ENCODE measurements at places on chromosomes 3 and 15.

DNA sequence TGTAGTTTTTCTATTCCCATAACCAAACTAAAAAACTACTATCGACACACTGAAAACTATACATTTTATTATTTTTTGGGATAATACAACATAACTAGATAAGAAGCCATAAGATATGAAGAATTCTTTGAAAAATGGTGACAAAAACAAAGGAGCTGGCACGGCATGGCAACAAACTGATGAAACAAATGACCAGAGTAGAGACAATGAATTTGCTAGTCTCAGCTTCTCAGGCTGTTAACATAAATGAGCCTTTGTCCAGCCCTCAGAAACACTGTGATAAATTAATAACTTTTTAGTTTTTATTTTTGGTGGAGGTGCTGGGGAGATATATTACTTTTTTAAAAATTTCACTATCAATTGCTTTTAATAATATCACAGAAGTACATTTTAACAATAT lies 100.7 kb downstream of the SMARCC1 start:
- DNase-seq: no peak

DNA sequence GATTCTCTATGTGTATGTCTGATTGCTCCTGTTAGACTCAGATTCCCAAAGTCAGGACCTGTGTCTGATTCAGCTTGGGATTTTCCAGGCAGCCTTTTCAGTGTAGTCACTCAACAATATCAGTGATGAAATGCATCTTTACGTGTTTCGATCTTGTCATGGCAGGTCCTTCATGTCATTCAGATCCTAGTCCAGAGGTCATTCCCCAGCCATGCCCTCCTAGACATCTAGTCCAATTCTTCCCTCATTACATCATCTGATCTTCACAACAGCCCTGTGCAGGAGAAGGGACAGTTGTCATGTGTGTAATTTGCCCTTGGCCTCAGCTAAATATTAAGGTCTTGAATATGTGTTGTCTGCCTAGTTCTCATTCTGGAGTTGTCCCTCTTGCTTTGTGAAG lies 153.2 kb upstream of the NR2E3 start:
- DNase-seq: no peak

DNA sequence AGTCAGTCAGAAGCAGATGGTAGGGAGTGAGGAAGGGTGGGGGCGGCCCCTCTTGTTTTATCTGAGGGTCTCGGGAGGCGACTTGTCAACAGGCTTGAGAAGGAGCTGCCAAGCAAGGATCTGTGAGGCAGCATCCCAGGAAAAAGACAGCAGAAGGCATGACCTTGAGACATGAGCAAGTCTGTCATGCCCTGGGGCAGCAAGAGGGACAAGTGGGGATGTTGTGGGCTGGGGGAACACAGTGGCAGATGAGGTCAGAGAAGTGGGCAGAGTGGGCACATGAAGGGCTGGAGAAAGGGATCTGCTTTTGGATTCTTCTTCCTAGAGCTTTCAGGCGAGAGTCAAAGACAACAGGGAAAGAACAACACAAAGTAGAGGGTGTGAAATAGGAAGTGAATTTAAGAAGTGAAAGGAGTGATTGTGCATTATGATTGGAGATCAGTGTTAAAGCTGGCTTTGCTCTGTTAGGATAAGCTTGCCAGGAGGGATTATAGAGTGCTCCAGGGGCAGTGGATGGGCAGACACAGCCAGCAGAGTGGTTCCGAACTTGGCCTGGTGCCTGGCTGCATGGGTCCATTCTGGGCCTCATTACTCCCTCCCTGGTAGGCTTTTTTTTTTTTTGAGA lies 73.3 kb downstream of the USP13 start:
- no peak for DNase-seq

DNA sequence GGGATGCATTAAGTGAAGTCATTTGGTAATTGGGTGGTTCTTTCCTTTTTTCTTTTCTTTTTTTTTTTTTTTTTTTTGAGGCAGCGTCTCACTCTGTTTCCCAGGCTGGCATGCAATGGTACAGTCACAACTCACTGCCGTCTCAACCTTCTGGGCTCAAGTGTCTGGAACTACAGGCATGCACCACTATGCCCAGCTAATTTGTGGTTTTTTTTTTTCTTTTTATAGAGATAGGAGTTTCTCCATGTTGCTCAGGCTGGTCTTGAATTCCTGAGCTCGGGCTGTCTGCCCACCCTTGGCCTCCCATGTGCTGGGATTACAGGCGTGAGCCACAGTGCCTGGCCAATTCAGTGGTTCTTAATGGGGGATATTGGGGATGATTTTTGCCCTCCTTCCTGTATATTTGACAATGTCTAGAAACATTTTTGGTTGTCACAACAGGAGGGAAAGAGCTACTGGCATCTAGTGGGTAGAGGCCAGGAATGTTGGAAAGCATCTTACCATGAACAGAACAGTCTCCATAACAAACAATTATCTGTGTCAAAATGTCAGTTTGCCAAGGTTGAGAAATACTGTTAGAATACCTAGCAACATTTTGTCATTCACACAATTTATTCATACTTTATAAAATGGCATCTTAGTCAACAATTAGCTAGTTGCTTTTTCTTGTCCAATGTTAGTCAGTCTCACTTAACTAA lies 79.4 kb upstream of the CNTN3 start:
- no peak for DNase-seq

DNA sequence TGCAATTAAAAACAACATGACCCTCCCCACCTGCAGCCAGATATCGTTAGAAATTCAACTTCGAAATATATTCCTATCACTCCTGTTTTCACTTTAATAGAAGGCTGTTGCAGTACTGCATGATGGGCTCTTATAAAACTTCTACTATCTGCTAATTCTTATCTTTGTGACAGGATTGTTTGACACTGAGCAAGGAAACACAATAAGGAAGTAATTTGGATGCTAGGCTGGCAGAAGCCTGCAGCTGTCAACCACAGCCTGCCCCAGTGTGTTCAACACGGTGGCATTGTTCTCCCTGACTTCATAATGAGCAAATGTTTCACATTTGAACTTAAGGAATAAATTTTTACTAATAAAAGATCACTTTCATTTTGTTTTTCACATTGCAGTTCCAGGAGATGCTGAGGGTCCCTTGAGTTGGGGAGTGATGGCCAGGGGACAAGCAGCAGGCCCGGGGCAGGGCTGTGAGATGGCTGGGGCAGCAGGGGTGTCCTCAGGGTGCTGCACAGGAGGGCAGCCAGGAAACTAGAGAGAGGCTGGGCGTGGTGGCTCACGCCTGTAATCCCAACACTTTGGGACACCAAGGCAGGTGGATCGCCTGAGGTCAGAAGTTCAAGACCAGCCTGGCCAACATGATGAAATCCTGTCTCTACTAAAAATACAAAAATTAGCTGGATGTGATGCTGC lies 64.8 kb upstream of the SEC61A1 start:
- DNase-seq: no peak

DNA sequence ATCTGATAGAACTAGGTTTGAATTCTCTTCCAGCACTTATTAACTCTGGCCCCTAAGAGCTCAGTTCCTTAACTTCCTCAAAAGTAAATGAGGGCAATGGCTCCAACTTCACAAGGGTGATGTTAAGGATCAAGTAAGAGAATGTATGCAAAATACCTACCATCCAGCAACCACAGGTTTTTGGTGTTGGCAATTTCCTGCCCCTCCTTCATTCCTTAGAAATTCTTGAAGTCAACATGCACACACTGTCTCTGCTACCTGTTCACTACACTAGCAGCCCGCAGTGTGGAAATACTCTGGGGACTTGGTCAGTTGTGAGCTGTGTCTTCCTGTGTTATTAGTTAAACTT lies 5.0 kb downstream of the ZBED2 start:
- no peak for DNase-seq

- no peak for DNase-seq
Measured at GRCh38 chr3:66986406-66986805, 11.7 kb upstream of the KBTBD8 start.

- no peak for DNase-seq
Measured at GRCh38 chr3:34106379-34106778, 307.9 kb downstream of the PDCD6IP start.
